ENCODE measurements at places on chromosomes 12 and 14.

- no peak for DNase-seq
Measured at GRCh38 chr12:109677279-109677691, 36.3 kb upstream of the FAM222A start.

GRCh38 chr14:72788972-72789728 is 104.8 kb downstream of the DPF3 start:
- no peak for DNase-seq

DNA sequence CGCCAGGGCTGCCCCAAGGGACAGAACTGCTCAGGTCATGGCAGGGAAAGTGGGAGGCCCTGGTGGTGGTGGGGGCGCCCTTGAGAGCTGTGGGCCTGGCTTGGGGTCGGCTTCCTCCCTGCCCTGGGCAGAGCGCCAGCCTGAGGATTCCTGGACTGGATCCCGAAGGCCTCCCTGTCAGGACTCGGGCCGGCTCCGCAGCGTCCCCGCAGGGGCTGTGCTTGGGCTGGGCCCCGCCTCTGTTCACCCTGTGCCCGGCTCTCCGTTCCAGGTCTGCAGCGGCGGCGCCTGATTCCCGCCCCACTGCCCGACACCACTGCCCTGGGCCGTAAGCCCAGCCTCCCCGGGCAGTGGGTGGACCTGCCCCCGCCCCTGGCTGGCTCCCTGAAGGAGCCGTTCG is 39.9 kb downstream of the KIF26A start:
- no peak for DNase-seq

GRCh38 chr12:126551869-126552268 is 1486.6 kb downstream of the AACS start:
- DNase-seq: no peak

DNA sequence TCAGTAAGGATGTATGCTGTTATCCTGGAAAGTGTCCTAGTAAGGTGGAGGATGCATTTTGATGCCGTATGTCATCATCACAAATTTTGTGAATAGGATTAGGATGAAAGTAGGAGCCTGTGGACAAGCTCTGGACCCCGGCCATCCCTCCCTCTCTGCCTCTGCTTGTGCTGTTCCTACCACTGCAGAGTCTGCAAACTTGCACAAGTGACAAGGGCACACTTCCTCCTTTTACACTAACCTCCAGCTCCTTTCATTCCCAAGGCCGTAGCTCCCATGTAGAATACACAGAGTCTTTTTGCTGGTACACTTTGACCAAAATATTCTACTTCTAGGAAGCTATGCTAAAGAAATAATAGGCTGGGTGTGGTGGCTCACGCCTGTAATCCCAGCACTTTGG is 13.3 kb upstream of the TMCC3 start:
- DNase-seq: no peak

- DNase-seq: no peak
Measured at GRCh38 chr12:63206494-63206893, 55.5 kb upstream of the AVPR1A start.

DNA sequence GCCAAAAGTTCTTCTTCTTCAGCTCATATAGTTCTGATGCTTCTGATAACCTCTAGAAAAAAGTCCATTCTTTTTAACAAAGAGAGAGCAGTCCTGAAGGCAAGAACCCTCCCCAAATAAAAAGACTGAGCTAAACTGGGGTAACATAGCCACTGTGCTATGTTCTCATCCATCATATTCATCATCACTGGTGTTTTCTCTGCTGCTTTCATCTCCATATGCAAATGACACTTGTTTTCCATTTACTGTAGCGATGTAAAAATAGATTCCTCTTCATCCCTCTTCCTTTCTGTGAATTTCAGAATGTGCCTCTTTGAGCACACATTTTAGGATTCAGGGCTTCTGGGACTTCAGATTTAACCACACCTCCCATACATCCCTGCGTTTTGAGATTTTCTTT is 44.9 kb downstream of the GSC start:
- DNase-seq: no peak

GRCh38 chr12:48768736-48769135 is 20.2 kb downstream of the ADCY6 start:
- no peak for DNase-seq

GRCh38 chr12:130846369-130846768 is 7.3 kb upstream of the STX2 start:
- DNase-seq: peak; percentile 68

DNA sequence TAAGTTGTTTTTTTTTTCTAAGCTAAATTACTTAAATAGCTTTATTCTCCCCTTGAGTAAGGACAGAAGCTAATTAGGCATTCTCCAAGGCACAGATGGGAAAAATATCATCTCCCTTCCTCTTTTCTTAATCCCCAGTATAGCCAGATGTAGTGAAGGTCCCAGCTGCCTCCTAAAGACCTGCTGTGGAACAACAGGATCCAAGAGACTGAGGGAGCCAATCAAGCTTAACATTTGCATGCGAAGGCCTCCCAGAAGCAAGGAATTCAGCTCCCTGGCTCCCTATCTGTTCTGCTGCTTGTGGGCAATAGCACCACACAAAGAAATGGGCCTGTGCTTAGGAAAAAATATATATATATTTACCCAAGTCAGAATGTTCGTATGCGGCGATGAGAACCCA is 255.2 kb downstream of the SYT1 start:
- no peak for DNase-seq

DNA sequence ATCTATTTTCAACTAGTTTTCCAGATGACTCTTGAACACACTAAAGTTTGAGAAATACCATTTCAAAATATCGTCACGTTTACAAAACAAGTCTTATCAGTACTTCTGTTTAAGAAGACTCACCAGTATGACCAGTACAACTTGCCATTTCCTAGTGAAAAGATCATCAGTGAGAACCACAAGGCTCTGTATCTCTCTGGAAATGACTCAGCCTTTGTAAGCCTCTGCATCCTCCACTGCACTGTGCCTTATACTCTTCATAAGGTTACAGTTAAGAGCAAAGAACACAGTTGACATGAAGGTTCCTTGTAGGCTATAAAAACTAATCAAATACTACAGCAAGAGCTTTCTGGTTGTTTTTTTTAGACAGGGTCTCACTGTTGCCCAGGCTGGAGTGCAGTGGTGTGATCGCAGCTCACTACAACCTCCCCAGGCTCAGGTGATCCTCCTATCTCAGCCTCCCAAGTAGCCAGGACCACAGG is 5.7 kb upstream of the VTI1B start:
- DNase-seq: peak; percentile 70

DNA sequence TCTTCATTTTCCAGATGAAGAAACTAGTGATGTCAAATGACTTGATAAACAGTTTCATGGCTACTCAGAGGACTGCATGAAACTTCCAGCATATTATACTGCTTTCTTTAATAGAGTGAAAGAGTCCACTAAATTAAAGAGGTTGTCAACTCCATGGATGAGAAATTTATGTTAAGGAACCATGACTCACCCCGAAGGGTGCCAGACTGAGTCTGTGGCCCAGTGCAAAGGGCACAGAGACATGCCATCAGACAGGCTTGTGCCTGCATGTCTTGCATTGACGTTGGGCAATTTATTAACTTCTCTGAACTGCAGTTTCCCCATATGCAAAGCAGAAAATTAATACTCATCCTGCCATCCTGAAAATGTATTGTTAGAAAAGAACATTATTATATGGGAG is 382.4 kb downstream of the APAF1 start:
- no peak for DNase-seq

GRCh38 chr12:106883426-106883825 is 72.3 kb upstream of the TMEM263 start:
- peak; percentile 68 for DNase-seq

- DNase-seq: peak; percentile 72
Measured at GRCh38 chr12:6869049-6870021, 2.0 kb downstream of the TPI1 start.

GRCh38 chr12:53254816-53255545 is 13.1 kb upstream of the ESPL1 start:
- DNase-seq: no peak

GRCh38 chr14:49480979-49481498 is 105.1 kb downstream of the RPS29 start:
- no peak for DNase-seq

DNA sequence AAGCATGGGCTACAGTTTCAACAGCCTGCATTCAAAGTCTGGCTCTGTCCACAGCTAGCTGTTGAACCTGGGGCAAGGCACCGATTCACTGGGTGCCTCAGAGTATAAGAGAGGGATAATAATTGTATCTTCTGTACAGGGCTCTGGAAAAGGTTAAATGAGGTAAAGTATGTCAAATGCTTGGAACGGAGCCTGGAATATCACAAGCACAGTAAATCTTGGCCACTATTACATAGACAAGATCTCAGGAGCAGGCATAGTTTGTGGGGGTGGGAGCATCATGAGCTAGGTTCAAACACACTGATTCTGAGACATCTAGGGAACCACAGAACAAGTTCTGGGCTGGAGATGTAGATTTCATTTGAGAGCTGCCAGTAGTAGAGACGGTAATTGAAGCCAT is 203.7 kb upstream of the NUDT4 start:
- peak; percentile 65 for DNase-seq

GRCh38 chr14:24837280-24838046 is 203.5 kb upstream of the GZMB start:
- DNase-seq: peak; percentile 82

- no peak for DNase-seq
Measured at GRCh38 chr12:2150833-2151232, 98.0 kb downstream of the CACNA1C start.

DNA sequence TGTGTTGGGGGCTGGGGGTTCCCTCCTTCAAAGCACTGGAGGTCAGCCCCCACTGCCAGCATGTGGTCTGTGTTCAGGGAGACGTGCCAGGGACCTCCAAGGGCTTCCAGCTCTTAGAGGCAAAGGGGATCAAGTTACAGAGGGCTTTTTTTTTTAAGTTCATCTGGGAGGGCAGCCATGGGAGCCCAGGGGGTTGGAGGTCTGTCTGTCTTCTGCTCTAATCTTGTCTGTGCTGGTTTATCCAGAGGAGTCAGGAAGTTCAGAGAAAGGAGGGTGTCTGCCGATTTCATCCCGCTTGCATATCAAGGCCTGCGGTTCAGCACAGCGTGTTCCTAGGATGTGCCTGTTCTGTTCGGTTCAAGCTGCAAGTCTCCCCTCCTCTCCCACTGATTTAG is 72.2 kb downstream of the TMEM132C start:
- no peak for DNase-seq

GRCh38 chr14:24314377-24315193 is 3.3 kb downstream of the LTB4R start:
- DNase-seq: no peak

GRCh38 chr12:46435625-46436024 is 63.1 kb upstream of the SLC38A2 start:
- DNase-seq: no peak

DNA sequence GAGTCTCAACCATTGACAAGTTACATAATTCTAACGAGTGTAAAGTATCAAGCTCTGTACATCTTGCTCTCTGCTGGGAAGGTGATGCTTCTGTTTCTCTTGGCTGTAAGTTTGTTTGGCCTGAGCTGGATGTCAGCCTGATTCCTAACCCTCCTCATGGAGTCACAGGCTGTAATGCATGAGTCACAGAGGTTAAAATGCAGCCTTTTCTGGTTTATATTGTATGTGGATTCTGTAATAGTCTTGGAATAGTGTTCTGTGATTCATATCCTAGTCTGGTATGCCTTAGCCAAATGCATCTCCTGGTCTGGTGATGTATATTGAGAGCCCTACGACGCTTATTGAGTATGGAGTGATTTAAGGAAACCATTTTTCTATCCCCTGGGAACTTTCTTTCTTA is 104.5 kb upstream of the FRMD6 start:
- DNase-seq: peak; percentile 100

DNA sequence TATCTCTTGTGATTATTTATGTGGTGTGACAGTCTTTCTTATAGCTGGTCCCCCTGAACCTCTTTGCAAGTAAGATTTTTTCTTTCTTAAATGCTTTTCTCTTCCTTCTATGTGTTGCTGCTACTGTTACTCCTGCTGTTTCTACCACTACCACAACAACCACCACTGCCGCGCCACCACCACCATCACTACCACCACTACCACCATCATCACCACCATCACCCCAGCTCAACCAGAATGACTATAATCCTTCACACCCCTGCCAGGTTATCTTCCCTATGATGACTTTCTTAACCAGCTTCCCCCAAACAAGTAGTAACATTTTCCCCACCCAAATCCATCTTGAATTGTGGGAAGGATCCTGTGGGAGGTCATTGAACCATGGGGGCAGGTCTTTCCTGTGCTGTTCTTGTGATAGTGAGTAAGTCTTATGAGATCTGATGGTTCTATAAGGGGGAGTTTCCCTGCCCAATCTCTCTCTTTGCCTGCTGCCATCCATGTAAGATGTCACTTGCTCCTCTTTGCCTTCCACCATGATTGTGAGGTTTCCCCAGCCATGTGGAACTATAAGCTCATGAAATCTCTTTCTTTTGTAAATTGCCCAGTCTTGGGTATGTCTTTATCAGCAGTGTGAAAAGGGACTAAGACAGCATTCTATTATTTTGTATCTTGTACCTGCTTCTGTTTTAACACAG is 52.2 kb downstream of the CHST11 start:
- no peak for DNase-seq

DNA sequence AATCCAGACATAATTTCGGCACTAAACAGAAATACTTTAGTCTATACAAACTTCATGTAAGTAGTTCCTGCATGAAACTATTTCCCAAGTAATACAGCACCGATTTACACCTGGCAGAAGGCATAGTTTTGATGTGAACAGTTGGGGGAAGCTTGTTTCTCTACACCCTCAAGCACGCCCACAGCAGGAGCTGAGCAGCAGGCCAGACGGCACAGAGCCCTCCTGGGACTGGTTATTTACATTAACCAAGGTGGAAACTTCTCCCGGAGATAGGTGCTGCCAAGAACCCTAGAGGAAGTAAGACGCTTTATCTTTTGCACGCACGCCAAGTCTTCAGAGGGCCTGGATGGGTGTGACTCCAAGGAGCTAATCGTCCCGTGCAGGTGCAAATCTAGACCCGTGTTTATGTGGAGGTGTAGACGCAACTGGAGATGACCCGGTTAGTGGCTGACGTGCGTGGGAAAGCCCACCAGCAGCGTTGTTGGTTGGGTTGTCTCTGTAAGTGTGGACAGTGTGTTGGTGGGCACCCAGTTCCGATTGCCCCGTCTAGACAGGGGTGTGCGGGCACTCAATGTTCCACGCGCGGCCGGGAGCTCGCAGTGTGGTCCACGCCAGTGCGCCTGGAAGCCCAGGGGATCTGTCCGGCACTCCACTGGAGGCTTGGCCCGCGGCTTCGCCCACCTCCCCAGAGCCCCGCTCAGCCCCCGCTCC is 767 bp upstream of the TCP11L2 start:
- peak; percentile 34 for DNase-seq
